Breast epithelium (tissue), 4 donors: ENCODE measurements at places on chromosomes 1 and 21.

GRCh38 chr1:210573141-210573540, 244.4 kb downstream of the HHAT start:
- no peak for DNase-seq
- no peaks in the 10 kb centered on the region for H3K27me3 ChIP-seq
- H3K4me1 ChIP-seq = no peaks in the 10 kb centered on the region
- no peaks in the 10 kb centered on the region for H3K36me3 ChIP-seq
- H3K4me3 ChIP-seq = no peak overlapping the region

DNA sequence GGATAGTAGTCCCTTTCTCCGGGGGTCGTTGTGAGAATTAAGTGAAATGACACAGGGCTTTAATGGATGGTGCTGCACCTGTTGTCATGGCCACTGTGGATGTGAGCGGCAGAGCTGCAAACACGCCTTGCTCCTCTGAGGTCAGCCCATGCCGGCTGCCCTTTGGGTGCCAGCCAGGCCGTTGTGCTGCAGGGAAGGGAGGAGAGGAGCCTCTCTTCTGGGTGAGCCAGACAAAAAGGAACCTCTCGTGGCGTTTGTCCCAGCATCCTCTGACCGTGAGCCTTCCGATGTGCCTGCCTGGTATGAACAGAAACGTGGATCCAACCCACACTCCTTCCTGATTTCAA, 383.0 kb upstream of the VAMP3 start:
- H3K4me3 ChIP-seq = no peak overlapping the region
- H3K36me3 ChIP-seq = no peaks in the 10 kb centered on the region

GRCh38 chr1:31926853-31927660, 11.1 kb downstream of the PTP4A2 start:
- peak overlapping the region; percentile 17 for H3K27ac ChIP-seq
- no peaks in the 10 kb centered on the region for H3K36me3 ChIP-seq
- DNase-seq = no peak
- H3K27me3 ChIP-seq = no peaks in the 10 kb centered on the region
- no peak overlapping the region for H3K4me3 ChIP-seq
- peaks cover 26% of the 10 kb centered on the region for H3K4me1 ChIP-seq

- H3K36me3 ChIP-seq = no peaks in the 10 kb centered on the region
- no peak overlapping the region for H3K4me3 ChIP-seq
- H3K4me1 ChIP-seq = no peaks in the 10 kb centered on the region
- DNase-seq = no peak
- H3K27ac ChIP-seq = no peak overlapping the region
Measured at GRCh38 chr1:188958461-188959115, 1519.1 kb downstream of the BRINP3 start.

DNA sequence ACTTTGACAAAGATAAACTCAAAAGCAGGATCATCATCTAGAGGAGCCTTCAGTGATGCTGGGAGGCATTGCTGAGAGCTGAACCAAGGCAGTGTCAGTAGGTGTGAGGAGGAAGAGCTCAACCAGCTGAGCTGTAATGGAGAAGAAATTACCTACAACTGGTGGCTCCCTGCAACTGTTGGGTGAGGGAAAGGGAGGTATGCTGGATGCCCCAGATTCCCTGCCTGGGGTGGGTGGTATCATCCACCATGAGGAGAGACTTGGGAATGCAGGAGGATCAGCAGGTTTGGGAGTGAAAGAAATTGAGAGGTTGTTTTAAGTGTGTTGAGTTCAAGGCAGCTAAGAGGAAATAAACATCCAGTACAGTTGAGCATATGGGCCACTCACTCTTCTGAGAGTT, 199.8 kb downstream of the DNM3 start:
- no peaks in the 10 kb centered on the region for H3K36me3 ChIP-seq
- no peak overlapping the region for H3K4me3 ChIP-seq
- no peaks in the 10 kb centered on the region for H3K4me1 ChIP-seq
- H3K27ac ChIP-seq = no peak overlapping the region
- no peak for DNase-seq
- H3K27me3 ChIP-seq = no peaks in the 10 kb centered on the region

DNA sequence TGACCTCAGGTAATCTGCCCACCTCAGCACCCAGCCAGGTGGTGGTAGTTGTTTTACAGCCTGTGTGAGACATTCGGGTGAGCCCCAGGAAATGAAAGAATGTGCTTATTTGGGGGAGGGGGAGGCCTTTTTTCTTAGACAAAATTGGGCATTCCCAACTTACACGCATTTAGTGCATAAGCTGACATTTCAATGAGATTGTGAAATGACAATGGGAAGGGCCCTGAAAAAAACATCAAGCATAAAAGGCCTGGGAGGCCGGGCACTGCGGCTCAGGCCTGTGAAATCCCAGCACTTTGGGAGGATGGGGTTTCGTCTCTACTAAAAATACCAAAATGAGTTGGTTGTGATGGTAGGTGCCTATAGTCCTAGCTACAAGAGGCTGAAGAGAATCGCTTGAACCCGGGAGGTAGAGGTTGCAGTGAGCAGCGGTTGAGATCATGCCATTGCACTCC, 5.0 kb downstream of the GAS5 start:
- H3K4me3 ChIP-seq = no peak overlapping the region
- H3K36me3 ChIP-seq = no peaks in the 10 kb centered on the region
- no peak overlapping the region for H3K27ac ChIP-seq
- no peaks in the 10 kb centered on the region for H3K27me3 ChIP-seq
- DNase-seq = no peak

- peaks cover 12% of the 10 kb centered on the region for H3K4me1 ChIP-seq
- no peaks in the 10 kb centered on the region for H3K36me3 ChIP-seq
- H3K4me3 ChIP-seq = no peak overlapping the region
- peak overlapping the region; percentile 49 for H3K27ac ChIP-seq
- H3K27me3 ChIP-seq = no peaks in the 10 kb centered on the region
Measured at GRCh38 chr1:66265796-66266195, 268.2 kb upstream of the SGIP1 start.

- H3K36me3 ChIP-seq = no peaks in the 10 kb centered on the region
- H3K4me3 ChIP-seq = no peak overlapping the region
- no peak overlapping the region for H3K27ac ChIP-seq
Measured at GRCh38 chr1:169565335-169566271, 20.7 kb downstream of the F5 start.

- H3K27me3 ChIP-seq = no peaks in the 10 kb centered on the region
- H3K4me3 ChIP-seq = no peak overlapping the region
- DNase-seq = no peak
- H3K36me3 ChIP-seq = no peaks in the 10 kb centered on the region
- no peaks in the 10 kb centered on the region for H3K4me1 ChIP-seq
- peak overlapping the region; percentile 85 for H3K27ac ChIP-seq
Measured at GRCh38 chr1:150809651-150810050, 1.6 kb upstream of the CTSK start.

- no peaks in the 10 kb centered on the region for H3K4me1 ChIP-seq
- no peak for DNase-seq
- H3K27ac ChIP-seq = no peak overlapping the region
- H3K36me3 ChIP-seq = no peaks in the 10 kb centered on the region
Measured at GRCh38 chr1:114108751-114109255, 44.9 kb downstream of the SYT6 start.

GRCh38 chr1:99992760-99993467, 23.1 kb downstream of the SLC35A3 start:
- H3K36me3 ChIP-seq = no peaks in the 10 kb centered on the region
- no peaks in the 10 kb centered on the region for H3K4me1 ChIP-seq
- DNase-seq = no peak
- H3K4me3 ChIP-seq = no peak overlapping the region
- H3K27me3 ChIP-seq = no peaks in the 10 kb centered on the region

DNA sequence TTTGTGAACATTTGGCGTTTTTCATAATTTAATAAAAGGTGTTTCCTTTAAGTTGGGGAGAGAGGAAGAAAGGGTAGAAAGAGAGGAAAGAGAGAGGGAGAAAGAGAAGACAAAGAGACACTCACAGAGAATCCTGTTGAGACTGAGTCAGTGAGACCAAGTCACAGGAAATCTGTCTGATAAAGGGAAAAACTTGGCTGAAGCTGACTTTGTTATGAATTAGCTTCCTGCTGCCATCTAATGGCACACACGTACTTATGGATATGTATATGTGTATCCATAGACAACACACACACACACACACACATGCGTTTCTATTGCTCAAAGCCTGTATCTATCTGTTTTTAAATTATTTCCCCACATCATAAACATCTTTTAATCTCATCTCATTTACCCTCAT, 42.5 kb upstream of the DISC1 start:
- no peak for DNase-seq
- no peaks in the 10 kb centered on the region for H3K36me3 ChIP-seq
- no peaks in the 10 kb centered on the region for H3K27me3 ChIP-seq
- H3K4me1 ChIP-seq = no peaks in the 10 kb centered on the region

GRCh38 chr21:45010096-45010495, 64.3 kb upstream of the ADARB1 start:
- H3K4me1 ChIP-seq = no peaks in the 10 kb centered on the region
- peak overlapping the region; percentile 68 for H3K27ac ChIP-seq
- DNase-seq = peak; percentile 91
- H3K4me3 ChIP-seq = no peak overlapping the region
- no peaks in the 10 kb centered on the region for H3K36me3 ChIP-seq

DNA sequence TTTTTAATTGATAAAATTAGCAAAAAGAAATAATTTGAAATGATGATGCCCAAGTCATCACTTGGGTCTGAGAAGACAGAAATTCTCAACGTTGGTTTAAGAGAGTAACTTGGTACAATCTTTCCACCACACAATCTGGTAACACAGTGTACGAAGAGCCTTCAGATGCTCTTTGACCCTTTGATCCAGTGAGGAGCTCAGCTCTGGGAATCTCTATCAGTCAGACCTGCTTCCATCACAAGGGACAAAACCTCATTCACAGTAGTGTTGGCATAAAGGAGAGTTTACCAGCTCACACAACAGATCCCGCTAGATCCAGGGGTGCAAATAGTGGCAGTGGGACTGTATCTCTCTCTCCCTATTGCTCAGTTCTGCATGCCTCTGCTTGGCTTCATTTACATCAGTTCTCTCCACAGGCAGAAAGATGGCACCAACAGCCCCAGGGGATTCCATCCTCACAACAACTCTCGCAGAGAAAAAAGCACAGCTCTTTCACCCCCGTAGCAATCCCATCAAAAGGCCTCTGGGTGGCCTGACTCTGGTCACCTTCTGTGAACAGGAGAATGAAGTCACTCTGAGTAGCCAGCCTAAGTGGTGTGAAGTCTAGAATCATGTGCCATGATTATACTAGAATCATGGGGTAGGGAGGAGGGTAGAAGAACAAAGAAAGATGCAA, 119.7 kb downstream of the ZNF281 start:
- no peak for DNase-seq
- no peaks in the 10 kb centered on the region for H3K36me3 ChIP-seq
- H3K4me1 ChIP-seq = no peaks in the 10 kb centered on the region
- no peak overlapping the region for H3K4me3 ChIP-seq
- H3K27me3 ChIP-seq = no peaks in the 10 kb centered on the region

- no peaks in the 10 kb centered on the region for H3K36me3 ChIP-seq
- H3K4me1 ChIP-seq = no peaks in the 10 kb centered on the region
- H3K4me3 ChIP-seq = no peak overlapping the region
- DNase-seq = no peak
Measured at GRCh38 chr21:44505673-44506278, 34.2 kb downstream of the KRTAP10-1 start.
